Activated CD8-positive, alpha-beta memory T cell treated with anti-CD3 and anti-CD28 coated beads for 48 hours (primary cell): ENCODE measurements at places on chromosomes 1 and 21.
A peak's percentile ranks its signal among the peaks of the same experiment; 100 is the strongest.

- DNase-seq = no peak
These were observed 3.7 kb downstream of the GADD45A start for GRCh38 chr1:67688526-67689219.

DNA sequence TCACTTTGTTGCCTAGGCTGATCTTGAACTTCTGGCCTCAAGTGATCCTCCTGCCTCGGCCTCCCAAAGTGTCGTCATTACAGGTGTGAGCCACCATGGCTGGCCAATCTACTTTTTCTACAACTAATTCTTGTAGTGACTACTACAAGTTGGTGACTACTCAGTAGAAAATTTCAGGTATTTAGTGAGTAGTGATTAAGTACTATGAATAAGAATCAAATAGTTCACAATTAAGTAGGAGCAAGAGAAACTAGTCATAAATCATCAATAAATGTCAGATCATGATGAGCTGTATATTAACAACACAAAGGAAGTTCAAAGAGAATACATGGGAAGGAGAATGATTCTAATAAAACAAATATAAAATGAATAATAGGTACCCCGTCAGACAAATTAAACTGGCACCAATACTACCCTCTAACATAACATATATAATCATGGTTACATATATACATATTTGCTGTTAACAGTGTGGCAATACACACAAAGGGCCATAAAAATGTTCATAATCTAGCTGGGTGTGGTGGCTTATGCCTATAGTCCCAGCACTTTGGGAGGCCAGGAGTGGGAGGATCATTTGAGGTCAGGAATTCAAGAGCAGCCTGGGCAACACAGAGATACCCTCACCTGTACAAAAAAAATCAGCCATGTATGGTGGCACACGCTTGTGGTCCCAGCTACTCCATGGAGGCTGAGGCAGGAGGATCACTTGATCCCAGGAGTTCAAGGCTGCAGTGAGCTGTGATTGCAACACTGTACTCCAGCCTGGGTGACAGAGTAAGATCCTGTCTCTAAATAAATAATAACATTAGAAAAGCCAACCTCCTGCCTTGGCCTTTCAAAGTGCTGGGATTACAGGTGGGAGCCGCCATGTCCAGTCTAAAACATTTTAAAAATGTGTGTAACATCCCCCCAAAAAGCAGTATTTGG, 19.1 kb downstream of the YY1AP1 start:
- DNase-seq = no peak

- DNase-seq = no peak
These were observed 94.1 kb downstream of the CNIH3 start for GRCh38 chr1:224710196-224710595.

DNA sequence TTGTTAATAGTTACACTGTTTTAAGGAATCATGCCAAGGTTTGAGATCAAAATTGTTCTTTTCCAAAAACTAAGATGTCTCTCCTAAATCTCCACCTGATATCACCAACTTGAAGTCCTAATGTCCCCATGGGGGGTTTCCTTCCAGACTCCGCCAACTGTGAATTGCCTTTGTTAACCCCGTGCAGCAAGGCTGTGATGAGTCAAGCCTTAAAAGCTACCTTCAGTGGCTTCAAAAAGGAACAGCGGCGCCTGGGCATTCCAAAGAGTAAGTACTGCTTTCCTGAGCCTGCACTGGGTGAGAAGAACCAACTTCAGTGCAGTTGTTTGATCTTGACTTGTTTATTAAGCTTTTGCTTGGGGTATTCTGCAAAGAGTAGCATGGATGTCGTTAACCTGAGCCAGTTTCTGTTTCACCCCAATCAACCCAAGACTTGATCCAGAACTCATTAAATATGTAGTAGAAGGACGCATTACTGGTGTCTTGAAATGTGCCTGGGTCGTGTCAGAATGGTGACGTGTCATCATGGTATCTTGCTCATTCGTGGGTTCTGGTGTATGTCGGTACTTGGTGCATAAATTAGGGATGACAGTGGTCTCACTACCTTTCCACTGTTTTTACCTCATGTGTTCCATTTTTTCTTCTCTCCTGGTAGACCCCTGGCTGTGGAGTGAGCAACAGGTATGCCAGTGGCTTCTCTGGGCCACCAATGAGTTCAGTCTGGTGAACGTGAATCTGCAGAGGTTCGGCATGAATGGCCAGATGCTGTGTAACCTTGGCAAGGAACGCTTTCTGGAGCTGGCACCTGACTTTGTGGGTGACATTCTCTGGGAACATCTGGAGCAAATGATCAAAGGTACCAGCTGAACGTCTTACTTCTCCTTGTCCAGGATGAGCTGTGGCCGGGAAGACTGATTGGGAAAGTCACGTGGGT, 8.7 kb downstream of the ETS2 start:
- no peak for DNase-seq

- no peak for DNase-seq
These were observed 50.3 kb downstream of the HIVEP3 start for GRCh38 chr1:41868241-41868998.

DNA sequence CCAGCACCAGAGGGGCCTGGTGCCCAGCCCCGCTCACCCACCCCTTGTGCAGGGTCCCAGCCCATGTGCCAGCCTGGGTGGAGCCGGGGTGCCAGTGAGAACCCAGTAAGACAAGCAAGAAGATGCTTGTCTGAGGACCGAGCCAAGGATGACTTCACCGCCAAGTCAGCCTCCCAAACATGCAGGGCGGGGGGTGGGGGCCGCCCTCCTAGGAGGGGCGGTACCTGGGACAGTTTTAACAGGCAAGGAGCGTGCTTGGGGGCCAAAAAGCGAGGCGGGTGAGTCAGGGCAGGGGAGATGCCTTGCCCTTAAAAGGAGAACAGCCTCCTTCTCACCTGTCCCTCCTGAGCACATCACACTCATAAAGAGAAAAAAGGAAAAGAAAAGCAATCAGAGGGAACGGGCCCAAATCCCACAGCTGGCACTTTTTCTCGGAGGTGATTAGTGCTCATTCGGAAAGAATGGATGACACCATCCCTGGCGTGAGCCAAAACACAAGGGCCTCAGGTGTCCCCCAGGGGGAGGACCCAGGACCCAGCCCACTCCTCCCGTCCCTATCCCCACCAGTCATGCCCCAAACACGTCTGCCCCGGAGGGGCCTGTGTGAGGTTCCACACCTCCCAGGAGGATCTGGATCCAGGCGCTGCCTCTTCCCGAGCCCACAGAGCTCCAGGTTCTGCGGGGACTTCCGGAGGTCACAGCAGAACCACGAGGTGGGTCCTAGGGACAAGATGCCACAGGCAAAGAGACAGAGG, 77.6 kb upstream of the IFFO2 start:
- no peak for DNase-seq

- DNase-seq = no peak
These were observed 8.7 kb downstream of the CAPZB start for GRCh38 chr1:19476450-19477190.

DNA sequence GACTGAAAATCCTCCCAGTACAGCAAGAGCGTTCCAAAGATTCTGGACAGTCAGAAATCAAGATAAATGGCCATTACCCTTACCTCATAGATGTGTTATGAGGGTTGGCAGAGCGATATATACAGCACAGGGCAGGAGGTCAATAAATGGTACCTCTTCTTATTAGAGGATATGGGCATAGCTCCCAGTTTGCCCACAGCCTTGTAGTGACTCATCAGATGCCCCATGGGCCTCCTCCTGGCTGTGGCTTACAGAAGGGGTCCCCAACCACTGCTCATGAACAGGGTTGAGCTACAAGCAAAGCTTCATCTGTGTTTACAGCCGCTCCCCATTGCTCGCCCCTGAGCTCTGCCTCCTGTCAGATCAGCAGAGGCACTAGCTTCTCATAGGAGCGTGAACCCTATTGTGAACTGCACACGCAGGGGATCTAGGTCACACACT, 7.3 kb upstream of the IFNGR2 start:
- DNase-seq = no peak

- DNase-seq = no peak
These were observed 33.0 kb upstream of the IL20 start for GRCh38 chr1:206832352-206832880.

DNA sequence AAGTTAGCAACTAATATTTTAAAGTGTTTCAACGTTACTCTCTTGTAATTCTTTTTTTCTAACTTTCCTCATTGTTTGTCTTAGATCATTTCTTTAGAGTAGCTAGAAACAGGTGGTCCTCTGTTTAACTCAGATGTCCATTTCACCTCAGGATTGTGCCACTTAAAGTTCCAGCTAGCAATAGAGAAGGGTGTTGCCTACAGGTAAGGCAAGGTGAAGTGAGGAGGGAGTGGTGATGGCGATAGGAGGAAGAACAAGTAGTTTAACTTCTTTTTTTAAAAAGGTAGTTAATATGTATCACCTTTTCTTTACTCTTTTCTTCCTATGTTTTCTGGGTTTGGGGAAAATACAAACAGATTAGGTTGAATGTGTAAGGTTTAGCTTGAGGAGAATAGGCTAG, 44.4 kb downstream of the ABCD3 start:
- no peak for DNase-seq

- no peak for DNase-seq
These were observed 3.0 kb upstream of the RGS2 start for GRCh38 chr1:192805832-192806323.

DNA sequence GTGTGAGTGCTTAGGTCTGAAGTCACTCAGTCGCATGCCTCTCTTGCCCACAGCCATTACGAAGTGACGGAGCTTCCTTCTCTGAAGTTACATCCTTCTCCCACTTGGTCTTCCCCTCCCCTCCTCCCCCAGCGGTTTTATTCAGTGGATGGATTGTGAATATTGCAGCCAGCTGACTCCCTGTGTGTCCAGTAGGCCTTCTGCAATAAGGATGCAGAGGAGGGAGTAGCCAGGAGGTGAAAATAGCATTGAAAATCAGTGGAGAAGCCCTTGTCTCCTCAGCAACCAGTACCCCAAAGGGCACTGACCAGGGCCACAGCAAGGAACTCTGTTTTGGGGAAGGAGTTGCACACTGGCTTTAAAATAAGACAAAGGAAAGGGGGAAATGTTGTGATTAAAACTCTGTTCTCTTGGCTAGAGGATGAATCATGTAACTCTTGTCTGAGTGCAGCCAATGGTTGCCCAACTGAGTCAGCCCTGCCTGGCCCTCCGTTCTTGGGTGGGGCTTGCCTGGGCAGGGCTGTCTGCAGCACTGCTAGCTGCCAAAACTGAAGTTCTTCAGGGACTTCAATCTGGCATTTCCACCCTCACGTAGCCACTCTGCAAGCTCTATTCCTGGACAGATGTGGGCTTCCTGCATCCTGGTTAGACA, 4.3 kb downstream of the S100A10 start:
- DNase-seq = no peak

- DNase-seq = no peak
These were observed 8.1 kb downstream of the FOXD3 start for GRCh38 chr1:63330331-63330916.

- peak; percentile 17 for DNase-seq
These were observed 457 bp downstream of the VAV3 start for GRCh38 chr1:107964336-107965109.
